Heart left ventricle (tissue), 16 donors: ENCODE measurements at places on chromosomes 12 and 14.

GRCh38 chr12:132380641-132381040 lies 51.3 kb upstream of the GALNT9 start:
- DNase-seq = no peak

GRCh38 chr12:132244724-132245295 lies 84.6 kb downstream of the GALNT9 start:
- DNase-seq = no peak

DNA sequence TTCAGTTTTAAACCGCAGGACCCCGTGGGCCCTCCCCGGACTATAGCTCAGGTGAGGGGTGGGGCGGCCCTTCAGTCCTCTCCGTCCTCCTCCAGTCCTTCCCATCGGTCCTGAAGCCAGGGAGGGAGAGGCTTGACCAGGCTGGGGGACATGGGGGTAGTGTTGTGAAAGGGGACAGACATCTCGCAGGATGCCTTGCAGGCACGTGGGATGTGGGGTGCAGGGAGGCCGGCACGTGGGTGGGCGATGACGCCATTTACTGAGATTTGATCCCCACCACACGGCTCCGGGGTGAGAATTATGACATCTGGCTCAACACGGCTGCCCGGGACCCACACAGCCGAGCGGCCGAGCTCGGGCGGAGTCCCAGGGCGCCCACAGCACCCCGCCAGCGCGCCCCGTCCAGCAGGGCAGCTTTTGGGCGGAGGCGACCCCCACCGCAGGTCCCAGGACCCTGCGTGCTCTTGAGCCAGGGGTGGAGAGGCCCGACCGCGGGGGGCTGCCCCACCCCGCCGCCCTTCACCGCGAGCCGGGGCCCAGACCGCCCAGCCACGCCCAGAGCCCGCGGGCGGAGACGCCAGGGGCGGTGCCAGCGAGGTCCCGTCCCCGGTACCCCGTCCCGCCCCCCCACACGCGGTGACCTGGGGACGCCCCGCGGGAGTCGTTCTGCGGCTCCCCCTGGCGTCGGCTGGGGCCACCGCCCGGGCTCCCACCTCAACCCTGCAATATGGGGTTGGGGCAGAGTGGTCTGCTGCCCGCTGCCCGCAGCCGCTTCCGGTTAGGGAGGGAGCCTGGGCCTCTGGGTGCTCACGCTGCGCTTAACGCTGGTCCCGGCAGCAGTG lies 3.3 kb upstream of the EXOC3L4 start:
- DNase-seq = no peak

DNA sequence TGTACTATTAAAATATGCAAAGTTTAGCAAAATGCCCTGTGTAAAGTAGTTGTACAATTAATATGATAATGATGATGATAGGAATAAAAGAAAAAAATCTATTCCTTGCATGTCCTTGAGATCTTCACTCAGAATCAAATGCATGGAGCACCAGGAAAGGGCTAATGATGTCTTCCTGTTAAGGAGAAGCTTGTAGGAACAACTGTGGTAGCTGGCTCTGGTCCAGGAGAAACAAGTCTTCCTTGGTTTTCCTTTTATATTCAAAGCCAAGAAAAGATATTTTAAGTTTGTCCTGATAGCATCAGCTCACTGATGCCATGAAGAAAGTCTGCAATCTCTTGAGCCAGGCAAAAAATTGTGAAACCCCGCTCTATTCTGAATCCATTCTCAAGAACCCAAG lies 138.9 kb downstream of the PIK3C2G start:
- no peak for DNase-seq

- no peak for DNase-seq
Measured at GRCh38 chr14:71588576-71589215, 343.5 kb upstream of the RGS6 start.

DNA sequence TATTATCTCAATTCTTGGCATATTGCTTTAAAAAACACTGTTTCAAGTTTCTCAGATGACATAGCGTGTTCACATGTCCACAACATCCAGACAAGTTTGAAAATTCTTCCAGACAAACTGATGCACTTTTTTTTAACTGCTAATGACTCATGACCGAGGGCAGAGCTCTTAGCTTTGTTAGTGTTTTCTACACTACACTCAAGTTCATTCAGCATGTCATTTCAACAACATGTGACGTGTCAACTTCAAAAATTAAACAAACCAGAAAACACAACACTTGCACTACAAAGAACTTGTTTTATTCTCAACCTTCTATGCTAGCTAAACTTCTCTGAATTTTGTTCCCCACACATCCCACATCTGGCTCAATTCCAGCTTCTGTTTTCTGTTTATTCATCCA lies 1186.3 kb upstream of the FLRT2 start:
- DNase-seq = no peak

GRCh38 chr12:52037248-52037861 lies 13.9 kb upstream of the NR4A1 start:
- peak; percentile 68 for DNase-seq

DNA sequence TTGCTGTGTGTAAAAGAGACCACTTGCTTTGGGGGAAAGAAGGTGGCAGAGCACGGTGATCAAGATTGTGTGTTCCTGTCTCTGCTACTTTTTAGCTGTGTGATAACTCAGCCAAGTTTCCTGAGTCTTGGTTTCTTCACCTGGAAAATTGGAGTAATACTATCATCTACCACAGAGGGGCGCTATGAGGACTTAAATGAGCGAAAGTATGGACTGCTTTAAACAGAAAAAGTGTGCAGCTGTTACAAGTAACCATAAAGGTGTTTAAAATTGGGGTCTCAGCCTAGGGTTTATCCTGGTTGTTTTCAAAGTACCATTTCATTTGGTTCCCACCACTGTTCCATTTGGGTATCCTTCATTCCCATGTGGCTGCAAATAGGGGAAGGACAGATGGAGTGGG lies 65.9 kb upstream of the WSCD2 start:
- no peak for DNase-seq

GRCh38 chr14:74569387-74569786 lies 42.6 kb downstream of the LTBP2 start:
- no peak for DNase-seq

DNA sequence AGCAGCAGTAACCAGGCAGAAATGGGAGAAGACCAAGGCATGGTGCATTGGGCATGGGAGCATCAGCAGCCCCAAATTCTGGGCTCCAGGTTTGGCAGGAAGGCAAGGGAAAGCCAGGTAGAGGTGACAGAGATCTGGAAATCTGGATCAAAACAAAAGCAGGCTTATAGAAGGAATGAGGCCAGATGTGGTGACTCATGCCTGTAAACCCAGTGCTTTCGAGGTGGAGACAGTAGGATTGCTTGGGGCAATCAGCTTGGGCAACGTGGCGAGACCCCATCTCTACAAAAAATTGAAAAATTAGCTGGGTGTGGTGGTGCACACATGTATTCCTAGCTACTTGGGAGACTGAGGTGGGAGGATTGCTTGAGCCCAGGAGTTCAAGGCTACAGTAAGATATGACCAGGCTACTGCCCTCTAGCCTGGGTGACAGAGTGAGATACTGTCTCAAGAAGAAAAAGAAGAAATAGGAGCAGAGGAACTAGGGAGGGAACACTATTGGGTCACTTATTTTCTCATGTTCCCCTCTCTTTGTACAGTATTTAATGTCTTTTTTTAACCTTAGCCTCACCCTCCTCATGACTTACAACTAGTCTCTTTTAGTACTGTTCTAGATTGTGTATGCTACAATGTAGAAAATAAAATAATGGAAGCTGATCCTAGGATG lies 25.1 kb downstream of the SLC4A8 start:
- no peak for DNase-seq

GRCh38 chr12:47995981-47996401 lies 8.3 kb downstream of the COL2A1 start:
- DNase-seq = no peak

DNA sequence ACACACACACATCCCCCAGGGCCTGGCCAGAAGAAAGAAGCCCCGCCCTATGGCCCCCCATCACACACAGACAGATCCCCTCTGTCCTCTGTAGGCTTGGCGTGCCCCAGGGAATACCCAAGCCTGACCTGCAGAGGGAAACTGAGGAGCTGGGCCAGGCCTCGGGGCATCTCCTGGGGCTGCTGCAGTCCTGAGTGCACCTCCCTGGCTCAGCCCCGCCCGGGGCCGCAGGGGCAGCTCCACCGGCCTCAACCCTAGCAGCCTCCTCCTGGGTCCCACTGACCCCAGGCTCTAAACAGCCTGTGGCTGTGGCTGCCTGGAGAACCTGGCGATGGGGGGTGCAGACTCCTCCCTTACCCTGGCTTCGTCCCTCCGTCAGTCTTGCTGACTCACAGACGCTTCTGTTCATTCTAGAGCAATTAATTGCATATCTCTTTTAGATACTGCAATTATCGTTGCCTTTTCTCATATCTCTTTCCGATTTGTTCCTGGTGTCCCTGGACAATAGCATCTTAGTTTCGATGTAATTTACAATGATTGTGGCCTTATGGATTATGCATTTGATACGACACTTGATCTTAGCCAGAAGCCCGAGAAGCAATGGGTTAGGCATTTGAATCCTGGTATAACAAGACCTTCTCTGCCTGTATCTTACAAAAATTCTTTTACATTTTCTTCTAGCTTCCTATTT lies 45.8 kb upstream of the EIF5 start:
- DNase-seq = no peak

- no peak for DNase-seq
Measured at GRCh38 chr14:62546862-62547474, 498.3 kb downstream of the KCNH5 start.

DNA sequence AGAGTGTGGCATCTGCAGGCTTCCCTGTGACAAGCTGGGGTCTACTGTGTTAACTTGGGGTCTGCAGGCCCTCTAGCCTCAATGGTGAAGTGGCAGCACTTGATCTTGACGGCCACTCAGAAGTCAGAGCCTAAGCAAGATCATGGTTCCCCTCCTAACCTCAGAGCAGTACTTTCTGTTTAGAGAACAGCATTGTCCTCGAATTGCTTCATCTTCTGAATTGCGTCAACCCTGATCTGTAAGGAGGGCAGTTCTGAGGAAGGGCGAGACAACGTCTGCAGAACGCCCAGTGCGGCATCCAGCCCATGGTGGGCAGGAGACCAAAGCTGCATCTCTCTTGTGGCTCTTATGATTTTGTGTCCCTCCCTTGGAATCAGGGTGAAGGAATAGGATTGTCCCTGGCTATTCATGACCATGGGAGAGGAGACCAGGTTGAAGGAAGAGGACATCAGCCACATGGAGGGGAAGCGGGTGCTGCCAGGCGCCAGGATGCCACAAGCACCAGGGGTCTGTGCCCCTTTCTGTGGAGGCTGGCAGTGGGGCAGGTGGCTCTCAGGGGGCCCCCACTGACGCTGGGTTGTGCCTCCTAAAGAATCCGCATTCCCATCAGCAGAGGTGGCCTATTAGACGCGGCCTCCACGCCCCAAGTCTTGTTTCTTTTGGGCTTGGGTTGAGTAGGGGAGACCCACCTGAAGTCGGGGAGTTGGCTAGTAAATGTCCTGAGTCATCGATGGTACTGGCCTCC lies 2.2 kb downstream of the SERPINA9 start:
- no peak for DNase-seq
